ENCODE measurements at places on chromosomes 2 and 18.

- no peak for DNase-seq
These were observed 47.8 kb upstream of the FOSL2 start for GRCh38 chr2:28344756-28345373.

GRCh38 chr2:226647621-226648518 lies 151.8 kb downstream of the IRS1 start:
- DNase-seq = no peak

- no peak for DNase-seq
These were observed 166.4 kb downstream of the MGAT5 start for GRCh38 chr2:134420259-134420658.

- DNase-seq = no peak
These were observed 227.9 kb upstream of the SPRED2 start for GRCh38 chr2:65660340-65660739.

DNA sequence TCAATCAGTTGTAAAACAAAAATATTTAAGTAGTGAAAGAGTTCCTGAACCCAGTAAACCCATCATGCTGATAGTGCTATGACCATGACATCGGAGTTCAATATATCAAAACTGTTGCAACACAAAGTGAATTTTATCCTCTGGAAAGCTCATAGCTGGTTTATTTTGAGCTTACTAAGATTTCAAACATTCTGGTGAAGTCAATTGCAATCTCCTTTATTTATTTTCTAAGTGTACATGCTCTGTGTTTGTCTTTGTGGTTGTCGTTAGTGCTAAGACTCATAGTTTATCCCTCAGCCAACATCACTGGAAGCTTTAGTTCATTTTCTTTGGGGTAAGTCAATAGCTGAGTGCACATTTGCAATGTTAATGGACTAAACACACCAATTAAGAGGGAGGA lies 91.9 kb downstream of the QPCT start:
- DNase-seq = no peak

DNA sequence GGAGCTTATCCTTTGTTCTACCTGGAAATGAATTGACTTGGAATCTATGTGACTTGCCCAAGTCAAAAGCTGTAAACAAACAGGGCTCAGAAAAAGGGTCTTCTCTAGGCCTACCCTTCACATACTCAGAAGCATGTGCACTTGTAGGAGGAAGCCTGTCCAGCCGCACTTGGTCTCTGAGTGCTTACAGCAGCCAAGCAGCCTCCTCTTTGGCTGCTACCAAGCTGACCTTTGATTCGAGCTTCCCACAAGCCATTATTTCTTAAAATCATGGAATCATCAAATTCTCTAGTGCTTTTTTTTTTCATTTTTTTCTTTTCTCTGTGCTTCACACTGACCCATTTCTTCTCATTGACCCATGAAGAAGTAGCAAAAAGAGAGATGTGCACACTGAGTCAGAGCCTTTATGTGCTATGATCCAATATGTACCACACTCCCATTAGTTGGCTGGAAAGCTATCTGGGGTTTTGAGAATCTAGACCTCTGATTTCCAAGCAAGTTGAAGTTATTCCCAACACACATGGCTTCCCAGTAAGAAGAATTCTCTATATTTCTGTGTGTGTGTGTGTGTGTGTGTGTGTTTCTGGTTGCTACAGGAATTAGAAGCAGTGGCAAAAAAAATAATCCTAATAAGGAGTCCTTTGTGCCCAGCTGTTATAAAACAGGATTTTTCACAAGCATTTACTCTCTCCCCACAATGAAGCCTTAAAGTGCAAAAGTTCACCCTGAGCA lies 550.3 kb upstream of the TNP1 start:
- no peak for DNase-seq

DNA sequence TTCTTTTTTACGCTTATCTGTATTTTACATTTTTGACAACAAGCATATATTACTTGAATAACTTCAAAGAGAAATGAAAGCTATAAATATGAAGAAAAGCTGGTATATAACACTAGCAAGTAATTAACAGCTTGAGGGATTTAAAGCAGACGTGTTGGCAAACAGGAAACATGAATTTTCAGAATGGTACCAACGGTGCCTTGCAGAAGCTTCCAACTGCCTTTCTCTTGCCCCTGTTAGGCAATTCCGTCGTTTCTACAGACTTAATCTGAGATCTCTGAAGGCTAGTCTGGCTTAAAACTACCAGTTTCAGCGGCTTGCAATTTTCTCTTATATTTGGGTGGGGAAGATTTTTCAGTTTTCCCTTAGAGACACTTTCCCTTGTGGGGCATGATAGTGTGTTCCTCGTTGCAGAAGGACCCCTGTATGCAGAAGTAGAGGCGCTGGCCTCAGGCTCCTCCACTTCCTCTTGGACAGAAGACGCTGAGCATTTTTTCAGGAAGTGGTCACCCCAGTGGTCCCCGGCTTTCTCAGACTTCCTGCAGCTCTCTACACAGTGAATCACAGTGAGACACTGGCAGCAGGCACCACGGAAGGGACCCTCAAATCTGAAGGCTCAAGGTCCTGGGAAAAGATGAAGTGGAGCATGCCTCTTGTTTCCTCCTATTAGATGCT lies 56.2 kb upstream of the SLC16A14 start:
- no peak for DNase-seq

- no peak for DNase-seq
These were observed 309.0 kb upstream of the CDH2 start for GRCh38 chr18:28485918-28486317.

- DNase-seq = no peak
These were observed 31.0 kb downstream of the CLIP4 start for GRCh38 chr2:29146197-29146596.

- DNase-seq = no peak
These were observed 5.1 kb downstream of the SPTBN1 start for GRCh38 chr2:54461261-54461660.

- DNase-seq = no peak
These were observed 20.3 kb upstream of the KCNK3 start for GRCh38 chr2:26672112-26672817.

DNA sequence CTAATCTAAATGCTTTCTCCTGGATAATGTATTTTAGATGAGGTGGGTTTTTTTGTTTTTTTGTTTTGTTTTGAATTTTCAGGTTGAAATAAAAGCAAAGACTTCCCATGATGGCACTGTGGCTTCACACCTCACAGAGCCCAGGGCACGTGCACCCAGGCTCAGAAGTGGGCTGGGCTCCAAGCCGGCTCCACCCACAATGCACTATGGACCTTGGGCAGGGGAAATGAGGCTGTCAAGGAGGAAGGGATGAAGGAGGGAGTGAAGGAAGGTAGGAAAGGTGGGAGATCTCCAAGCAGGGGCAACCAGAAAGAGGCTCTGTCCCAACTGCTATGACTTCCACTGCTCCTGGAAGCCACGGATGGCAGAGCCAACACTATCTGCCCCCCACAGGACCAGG lies 60.4 kb downstream of the BIN1 start:
- no peak for DNase-seq

DNA sequence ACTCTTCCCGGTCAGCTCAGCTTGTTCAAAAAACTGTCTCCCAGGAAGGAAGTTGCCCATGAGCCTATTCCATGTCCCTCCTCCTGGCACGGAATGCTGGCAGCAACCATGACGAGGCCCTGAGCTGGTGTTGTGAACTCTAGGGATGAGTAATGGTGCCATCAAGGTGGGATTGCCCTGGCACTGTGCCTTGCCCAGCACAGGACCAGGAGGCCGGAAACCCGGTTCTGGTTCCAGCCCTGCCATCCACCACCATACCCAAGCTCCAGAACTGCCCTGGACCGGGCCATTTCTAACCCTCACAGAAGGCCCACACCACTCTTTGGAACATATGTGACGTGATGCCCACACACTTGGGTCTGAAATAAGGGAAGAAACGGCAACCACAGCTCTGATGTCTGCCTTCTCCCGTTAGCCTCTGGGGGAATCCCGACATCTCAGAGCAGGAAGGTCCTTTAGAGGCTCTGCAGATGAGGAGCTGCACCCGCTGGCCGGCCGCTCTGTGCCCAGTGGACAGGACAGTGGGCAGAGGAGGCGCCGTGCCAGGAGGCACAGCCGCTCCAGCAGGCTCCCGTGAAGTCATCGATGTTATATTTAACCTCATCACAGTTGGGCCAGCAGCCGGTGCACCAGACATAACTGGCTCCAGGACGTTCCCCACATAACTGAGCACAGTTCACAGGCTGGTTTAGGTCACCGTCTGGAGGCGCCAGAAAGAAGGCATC lies 462.1 kb upstream of the ID2 start:
- DNase-seq = no peak

- DNase-seq = no peak
These were observed 693.3 kb upstream of the KLHL29 start for GRCh38 chr2:22691666-22692065.

DNA sequence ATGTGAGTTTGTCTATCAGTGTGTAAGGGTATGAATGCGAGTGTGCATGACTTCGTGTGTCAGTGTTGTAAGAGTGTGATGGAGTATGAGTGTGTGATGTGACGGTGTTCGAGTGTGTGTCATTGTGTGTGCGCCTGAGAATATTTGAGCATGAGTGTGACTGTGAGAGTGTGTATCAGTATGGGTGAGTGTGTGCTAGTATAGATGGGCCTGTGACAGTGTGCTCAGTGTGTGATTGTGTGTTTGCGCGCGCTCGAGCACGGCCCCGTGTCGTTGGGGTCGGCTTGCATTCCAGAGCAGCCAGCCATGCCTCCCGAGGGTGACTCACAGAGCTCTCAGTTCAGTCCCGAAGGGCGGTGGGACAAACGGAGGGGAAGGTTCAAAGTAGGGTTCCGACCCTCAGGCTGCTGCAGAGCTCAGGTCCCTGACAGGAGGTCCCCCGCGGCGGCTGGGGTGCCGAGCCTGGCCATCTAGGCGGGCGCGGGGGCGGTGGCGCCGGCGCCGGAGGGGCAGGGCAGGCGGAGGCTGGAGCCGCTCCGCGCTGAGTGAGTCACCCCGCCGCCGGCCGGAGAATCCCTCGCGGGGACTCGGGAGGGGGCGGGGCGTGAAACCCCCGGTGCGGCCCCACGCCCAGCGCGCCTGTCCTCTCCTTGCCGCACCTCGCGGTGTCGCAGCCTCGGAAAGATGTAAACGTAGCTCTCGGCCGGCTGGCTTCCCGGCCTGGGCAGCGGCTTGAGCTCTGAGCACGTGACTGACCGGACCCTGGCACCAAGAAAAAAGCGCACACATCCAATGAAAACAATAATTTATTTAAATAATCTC lies 3.8 kb downstream of the DLX2 start:
- DNase-seq = no peak

GRCh38 chr18:35513181-35513936 lies 15.6 kb upstream of the INO80C start:
- no peak for DNase-seq

DNA sequence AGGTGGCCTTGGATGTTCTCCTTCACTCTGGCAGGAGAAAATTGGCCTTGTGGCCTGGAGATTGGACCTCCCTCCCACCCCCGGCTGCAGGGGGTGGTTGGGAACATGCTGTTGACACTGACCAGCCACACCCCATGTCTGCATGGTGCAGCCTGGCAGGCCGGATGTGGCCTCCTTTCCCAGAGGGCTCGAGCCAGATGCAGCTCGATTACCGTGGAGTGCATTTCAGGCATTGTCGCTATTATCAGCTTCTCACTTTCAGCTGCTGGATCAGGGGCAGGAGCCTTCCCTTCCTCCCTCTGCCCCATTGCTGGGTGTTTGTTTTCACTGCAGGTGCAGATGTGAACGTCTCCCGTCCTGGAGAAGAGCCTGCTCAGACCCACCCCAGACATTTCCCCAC lies 211.0 kb upstream of the SIX2 start:
- no peak for DNase-seq

DNA sequence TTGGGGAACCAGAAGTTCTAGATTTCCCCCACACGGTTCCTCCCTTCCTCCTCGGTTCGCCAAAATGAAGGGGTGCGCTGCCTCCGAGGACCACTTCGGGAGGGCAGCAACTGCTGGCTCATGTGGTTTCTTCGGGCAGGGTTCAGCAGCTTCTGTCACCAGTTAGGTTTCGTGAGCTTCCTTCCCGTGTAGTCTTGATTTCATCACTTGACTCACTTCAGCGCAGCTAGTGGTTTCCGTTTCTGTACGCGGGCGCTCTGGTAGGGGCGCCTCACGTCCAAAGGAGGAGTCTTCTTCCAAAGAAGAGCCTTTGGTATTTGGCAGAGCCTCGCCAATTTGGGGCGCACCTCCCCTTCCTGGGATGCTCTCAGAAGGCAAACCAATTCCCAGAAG lies 485 bp upstream of the GALNT3 start:
- peak; percentile 23 for DNase-seq

- DNase-seq = no peak
These were observed 54.0 kb downstream of the SCG2 start for GRCh38 chr2:223548194-223548593.

DNA sequence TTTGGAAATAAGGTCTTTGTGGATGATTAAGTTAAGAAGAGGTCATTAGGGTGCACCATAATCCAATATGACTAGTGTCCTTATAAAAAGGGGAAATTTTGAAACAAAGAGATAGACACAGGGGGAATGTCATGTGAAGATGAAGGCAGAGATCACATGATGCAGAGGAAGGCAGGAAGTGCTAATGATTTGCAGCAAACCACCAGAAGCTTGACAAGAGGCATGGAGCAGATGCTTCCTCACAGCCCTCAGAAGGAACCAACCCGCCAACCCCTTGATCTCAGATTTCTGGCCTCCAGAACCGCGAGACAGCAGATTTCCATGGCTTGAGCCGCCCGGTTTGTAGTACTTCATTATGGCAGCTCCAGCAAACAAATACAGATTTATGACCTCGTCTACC lies 17.4 kb upstream of the SMARCAL1 start:
- DNase-seq = no peak

GRCh38 chr2:189681203-189681602 lies 6.7 kb downstream of the ANKAR start:
- no peak for DNase-seq

DNA sequence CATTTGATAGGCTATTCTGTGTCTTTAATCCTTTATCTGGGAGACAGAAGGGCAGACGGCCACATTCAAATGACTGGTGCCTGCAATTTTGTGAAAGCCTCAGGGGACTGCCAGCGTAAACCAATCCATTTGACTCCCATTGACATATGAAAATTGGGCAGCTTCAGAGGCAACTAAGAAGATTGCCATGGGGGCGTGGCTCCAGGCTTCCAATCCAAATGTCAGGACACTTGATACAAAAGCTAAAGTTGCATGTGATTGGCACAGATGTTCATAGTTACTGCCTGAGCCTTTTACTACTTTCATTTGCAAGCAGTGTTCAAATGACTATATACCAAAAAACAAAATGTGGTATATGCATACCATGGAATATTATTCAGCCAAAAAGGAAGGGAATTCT lies 42.0 kb downstream of the SPC25 start:
- DNase-seq = no peak

DNA sequence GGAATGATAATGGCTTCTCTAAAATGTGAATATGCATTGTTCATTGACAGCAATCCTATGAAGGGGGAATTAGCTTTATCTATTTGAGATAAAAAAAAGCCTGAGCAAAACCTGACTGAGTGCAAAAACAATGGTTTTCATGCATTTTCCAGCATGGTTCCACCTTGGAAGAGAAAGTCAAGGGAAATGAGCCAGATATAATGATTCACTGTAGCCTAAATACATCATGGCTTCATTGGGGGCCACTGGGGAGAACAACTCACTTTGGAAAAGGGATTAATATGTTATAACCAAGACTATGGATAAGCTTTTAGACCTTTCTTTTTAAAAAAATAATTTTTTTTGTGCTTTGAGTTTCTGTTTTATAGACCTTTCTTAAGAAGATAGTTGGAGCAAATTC lies 679.7 kb downstream of the NYAP2 start:
- no peak for DNase-seq
